ENCODE measurements at places on chromosomes 7 and 10.

DNA sequence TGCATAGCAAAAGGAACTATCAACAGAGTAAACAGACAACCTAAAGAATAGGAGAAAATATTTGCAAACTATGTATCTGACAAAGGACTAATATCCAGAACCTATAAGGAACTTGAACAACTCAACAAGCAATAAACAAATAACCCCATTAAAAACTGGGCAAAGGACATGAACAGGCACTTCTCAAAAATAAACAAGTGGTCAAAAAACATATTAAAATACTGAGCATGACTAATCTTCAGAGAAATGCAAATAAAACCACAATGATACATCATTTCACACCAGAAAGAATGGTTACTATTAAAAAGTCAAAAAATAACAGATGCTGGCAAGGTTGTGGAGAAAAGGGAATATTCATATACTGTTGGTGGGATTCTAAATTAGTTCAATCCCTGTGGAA, 17.1 kb downstream of the MAGI2 start:
- no peak for DNase-seq

DNA sequence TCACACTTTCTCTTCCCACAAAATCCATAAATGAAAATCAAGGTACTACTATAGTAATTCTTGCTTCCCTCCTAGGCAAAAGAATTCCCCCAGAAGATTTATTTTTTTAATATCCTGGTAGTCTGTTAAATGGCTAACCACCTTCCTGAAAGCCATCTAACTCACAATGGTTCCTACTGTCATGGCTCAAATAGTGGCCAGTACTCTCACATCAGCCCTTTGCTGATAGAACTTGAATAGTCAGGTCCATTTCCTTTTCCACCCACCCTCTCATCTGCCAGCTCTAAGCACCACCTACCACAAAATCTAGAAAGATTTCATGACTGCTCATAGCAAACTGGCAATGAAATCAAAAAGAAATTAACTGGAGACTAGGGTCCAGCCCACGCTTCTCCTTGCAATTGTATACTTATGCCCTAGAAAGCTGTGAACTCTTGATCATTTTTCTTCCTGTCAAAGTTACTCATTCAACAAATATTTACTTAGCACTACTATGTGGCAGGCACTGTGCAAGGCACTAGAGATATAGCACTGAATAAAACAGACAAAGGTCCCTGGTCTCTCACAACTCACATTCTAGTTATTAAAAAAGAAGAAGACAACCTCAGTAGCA, 60.4 kb downstream of the ARMH3 start:
- DNase-seq: no peak

DNA sequence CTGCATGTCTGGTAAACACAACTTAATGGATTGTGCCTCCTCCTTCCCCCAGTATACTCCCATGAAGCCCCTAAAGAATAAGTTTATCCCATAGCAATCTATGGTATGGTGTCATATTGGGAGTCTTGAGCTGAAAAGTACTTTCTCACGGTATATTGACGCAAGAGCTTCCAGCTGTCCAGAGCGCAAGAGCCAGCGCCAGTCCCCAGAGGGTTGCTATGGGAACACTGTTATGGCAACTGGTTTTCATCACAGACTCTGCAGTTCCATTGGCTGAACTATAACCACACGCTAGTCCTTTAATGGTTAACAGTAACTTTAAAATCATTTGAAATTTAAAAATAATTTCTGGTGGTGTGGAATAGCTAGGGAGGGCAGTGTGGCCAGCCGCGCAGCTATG, 46.9 kb downstream of the PRPF18 start:
- DNase-seq: no peak

DNA sequence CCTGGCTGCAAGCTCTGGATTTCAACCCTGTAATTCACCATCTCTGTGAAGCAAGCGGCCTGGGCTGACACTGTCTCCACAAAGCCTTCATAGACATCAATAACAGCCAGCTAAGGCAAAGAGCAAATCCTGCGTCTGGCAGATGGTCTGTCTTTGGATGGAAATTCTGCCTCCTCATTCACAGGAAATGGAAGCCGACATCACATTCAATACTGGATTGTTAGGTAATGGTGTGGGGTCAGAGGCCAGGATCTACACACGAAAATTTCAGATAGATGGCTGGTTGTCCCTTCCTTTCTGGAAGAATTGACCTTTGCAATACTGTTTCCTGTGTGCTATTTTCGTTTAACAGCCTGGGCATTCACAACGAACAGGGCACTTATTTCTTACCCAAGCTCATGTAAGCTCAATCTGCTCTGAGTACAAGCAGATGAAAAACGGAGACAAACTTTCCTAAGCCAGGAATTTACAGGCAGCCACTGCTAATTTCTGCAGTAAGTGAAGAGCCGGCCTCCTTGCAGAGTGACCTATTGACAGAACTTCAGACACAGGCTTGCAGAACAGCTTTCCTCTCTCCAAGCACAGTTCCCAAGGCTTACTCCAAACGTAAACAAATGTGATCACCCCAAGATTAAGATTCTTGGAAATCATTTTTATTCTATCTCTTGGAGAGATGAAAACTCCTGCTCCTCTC, 3.1 kb upstream of the ADAM12 start:
- DNase-seq: no peak

GRCh38 chr10:122189185-122189584, 81.9 kb upstream of the BTBD16 start:
- no peak for DNase-seq

DNA sequence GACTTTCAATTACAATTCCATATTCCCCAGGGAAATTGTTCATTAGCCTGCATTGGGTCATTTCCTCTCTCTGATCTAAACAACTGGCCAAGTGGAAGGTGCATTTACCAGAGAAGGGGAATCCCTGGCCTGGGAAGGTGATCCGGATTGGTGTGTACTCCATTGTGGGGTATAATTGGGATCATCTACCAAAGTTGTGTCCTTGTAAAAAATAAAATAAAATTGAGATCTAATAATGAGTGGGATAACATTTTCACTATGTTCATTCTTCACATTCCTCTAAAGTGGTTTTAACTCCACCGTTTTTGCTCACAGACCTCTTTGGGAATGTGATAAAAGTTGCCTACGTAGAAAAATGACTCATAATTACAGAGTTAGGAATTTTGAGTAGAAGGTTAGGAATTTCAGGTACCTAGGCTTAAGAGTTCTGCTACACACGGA, 22.8 kb downstream of the ARL5B start:
- DNase-seq: no peak

DNA sequence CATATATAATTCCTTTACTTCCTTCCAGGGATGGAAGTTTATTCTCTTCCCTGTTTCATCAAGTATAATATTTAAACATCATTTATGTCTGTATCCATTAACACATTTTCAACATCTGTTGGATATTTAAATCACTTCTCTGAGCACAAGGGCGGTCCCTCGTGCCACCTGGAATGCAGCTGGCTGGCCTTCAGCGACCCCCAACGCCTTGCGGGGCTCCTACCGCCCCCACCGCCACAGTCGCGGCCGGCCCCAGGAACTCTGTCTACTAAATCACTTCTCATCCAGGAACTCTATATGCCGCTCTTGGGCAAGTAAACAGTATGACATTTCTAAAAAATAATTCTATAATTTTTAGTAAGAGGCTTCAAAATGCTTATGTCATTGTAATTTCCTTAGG, 221.1 kb upstream of the PTN start:
- DNase-seq: no peak

DNA sequence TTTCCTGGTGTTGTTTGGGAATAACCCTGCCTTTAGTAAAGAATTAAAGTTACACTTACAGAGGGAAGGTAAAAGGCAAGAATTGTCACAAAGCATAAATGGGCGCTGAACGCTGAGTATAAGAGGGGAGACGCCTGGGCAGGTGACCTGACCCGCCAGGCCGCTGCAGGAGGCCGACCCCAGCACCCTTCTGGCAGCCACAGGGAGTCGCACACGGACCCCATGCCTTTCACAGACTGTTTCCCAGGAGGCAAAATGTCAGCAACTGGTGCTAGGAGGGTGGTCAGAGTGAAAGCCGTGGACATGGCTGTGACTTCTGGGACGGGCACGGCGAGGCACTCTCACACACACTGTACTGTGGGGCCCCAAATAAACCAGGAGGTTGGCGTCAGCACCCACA, 288.2 kb downstream of the WDR37 start:
- DNase-seq: no peak

GRCh38 chr10:7405637-7406036, 5.2 kb downstream of the SFMBT2 start:
- DNase-seq: no peak

DNA sequence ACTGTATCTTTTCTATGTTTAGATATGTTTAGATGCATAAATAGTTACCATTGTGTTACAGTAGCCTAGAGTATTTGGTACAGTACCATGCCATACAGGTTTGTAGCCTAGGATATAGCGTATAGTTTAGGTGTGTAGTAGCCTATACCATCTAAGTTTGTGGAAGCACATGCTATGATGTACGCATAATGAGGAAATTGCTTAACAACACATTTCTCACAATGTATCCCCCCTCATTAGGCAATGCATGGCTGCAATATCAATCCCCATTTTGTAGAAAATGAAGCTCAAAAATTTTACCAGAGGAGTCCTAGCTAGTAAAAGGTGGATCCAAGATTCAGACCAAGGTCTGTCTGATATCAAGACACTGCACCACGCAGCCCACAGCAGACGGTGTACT, 376.4 kb upstream of the NFE2L3 start:
- DNase-seq: no peak

- DNase-seq: no peak
Observed at GRCh38 chr7:103695521-103695920, 249.5 kb upstream of the SLC26A5 start.

- DNase-seq: no peak
Observed at GRCh38 chr7:148872188-148872587, 11.9 kb downstream of the EZH2 start.

DNA sequence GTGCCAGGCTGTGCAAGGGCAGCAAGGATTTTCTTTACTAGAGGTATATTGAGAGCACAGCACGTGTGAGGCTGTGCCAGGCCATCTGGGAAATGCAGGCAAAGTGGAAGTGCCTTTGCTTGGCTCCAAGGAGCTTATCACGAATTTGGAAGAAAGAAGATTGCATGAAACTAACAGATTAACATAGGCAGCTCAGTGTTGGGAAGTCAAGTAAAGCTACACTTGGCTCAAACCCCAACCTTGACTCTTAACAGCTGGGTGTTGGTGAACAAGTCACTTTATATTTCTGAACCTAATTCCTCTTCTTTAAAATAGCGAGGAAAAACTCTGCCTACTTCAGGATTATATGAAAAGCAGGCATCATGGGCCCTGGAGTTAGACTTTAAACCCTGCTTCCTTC, 105.2 kb downstream of the PLCE1 start:
- no peak for DNase-seq

DNA sequence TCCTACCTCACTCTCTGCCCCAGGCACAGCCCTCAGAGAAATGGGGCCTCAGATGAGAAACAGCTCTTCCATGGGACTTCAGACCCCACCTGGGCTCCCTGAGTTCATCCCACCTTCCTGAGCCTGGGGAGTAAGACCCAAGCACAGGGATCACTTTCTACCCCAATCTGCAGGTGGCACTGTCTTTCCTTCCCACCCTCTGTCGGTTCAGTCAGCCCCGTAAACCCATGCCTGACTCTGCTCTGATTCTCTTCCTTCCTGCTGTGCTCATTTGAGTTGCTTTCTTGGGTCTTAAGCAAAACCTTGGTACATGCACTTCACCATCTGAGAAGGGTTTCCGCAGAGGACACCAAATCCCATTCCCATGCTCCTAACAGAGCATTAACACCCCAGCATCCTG, 306.4 kb upstream of the CDC14C start:
- no peak for DNase-seq

- no peak for DNase-seq
Observed at GRCh38 chr7:26449175-26450165, 157.8 kb downstream of the SNX10 start.

- DNase-seq: no peak
Observed at GRCh38 chr7:137096607-137097006, 228.2 kb downstream of the CHRM2 start.

DNA sequence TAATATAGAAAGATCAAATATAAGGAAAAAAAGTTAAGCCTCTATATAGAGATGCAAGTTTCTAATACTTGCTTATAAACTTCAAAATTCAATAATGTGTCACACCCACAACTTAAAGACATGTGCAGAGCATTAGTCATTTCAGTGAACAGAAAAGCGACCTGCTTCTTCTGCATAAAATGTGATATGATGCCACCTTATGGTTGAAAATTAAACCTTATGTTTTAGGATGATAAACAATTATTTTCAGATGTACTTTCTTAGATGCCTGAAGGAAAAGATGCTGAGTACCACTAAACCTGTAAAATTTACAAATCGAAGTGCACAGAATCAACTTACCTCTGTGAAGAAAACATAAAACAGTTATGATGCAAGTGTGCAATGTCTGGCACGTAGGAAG, 96.0 kb downstream of the MTERF1 start:
- peak; percentile 60 for DNase-seq

DNA sequence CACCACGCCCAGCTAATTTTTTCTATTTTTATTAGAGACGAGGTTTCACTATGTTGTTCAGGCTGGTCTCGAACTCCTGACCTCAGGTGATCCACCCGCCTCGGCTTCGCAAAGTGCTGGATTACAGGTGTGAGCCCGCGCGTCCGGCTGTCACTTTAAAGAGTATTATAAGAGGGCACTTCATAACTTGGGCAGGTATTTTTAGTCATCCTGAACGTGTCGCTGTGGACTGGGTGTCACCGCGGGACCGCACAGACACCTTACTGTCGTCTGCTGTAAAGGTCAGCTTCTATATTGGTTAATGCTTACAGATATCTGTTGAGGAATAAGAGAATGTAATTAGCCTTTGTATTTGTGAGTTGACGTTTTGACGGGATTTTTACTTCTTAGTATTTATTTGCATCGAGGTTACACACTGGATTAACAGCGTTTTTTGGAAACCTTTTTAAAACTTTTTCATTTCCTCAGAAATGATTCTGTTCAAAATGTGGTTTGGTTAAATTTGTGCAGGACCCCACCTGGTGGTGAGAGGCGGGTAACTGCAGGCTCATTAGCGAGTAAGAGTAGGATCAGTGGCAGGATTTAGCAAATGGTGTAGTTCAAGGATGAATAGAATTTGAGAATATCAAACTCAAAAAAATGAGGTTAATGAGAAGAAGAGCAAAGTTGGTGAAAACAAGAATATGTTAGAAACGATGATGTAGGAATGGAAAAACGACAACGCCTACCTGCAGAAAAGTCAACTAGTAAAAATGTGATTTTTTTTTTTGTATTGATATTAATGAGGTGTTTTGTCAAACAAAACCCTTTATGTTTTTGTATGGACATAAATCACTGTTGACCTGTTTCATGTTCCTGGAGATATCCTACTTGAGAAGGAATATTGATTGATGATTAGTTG, 3.2 kb downstream of the DNAJB6 start:
- peak; percentile 32 for DNase-seq
